ENCODE measurements at places on chromosomes 7 and 10.

DNA sequence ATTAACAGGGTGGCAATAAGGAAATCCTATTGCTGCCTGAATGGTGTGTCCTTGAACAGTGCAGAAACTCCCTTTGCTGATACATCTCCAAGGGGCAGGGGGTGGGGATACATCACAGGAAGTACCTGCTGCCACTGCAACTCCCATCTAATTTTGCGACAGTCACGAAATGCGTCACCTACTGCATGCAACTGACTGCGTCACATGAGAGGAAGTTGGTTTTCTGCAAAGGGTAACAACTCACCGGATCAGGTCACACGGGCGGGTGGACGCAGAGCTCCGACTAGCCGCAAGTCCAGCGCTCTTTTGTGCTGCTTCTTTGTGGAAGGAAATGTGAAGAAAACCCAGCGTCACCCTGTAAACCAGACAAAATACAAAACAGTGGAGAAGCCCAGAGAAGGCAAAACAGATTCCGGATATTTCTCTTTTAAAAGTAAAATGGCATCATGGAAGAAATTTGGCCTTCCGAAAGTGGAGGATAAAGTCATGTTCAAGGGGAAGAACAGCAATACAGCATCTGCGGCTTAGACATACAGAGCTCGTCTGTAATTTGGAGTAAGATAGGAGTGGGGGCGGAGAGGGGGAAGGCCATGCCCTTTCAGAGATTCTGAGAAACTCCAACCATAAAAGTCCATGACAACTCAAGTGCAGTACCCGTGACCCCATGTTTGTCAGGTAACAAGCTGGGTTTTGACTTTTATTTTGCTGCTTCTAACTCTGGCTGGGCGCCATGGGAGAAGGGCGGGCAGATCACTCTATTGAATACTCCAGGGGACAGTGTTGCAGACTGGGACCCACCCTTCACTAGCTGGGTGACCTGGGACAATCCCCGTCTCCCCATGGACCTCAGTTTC, 32.3 kb upstream of the PLEKHS1 start:
- DNase-seq, result no peak

DNA sequence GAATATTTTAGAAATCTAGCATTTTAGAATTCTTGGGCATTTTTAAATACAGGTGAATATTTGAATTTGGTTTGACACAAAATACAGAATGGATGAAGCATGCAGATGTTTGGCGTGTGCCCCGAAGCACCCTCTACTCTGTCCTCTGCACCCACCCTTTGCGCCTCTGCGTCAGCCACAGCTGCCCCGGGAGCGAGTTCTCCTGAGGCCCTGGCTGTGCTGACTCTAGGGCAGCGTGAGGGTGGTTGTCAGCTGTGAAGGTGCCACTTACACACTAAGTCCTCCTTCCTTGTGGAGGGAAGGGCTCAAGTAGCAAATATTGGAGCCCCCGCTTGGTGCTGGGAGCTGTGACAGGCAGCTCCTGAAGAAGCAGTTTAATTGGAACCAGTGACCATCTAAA, 48.4 kb downstream of the DAGLB start:
- no peak for DNase-seq

DNA sequence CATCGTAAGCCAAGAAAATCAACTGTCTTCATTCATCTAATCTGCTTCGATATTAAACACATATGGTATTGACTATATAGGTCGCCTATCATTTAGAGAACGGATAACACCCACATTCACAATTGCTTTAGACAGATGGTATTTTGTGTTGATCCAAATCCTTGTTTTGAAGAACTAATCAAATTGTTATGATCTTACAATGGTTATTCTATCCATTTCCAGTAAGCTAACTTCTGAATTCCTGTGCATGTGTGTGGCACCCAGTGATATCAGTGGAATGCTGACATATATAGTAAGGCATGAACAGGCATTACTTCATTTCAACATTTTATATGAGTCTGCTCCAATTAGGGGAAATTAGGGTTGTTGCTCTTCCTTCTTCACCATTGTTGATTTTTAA, 98.8 kb downstream of the SEMA3E start:
- peak; percentile 47 for DNase-seq

GRCh38 chr10:14380746-14381145, 50.0 kb upstream of the FRMD4A start:
- DNase-seq, result no peak

DNA sequence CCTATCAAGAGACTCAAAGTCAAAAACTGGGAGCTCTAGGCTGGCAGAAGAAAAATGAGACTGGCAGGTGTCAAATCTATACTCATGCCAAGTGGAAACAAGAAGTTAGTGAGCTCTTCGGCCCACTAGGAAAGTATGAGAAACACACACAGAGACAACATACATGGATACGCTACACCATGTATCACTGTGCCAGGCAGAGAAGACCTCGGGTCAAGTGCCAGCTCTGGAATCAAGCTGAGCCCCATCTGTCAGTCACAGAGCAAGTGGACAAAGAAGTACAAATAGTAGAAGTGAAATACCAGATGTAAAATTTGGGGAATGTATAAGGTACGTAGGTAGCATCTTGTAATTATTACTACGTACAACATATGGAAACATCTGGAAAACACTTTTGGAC, 62.4 kb downstream of the FAM13C start:
- DNase-seq, result no peak

DNA sequence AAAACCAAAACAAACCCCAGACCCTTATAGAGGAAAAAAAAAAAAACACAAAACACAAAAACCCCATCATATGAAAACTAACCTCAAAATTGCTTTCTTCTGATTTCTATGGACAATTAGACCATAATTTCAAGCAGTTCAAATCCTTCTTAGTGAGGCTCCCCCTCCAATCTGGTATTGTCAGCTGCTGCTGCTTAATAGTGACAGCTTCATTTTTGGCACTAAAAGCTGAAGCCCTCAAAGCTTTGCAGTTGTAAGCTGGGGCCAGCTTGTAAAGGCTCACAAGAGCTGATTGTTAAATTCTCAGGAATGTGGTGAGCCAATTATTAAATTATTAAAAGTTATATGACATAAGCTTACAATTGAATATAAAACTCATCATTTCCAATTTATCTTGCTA, 21.9 kb downstream of the ATXN7L1 start:
- DNase-seq, result peak; percentile 37

DNA sequence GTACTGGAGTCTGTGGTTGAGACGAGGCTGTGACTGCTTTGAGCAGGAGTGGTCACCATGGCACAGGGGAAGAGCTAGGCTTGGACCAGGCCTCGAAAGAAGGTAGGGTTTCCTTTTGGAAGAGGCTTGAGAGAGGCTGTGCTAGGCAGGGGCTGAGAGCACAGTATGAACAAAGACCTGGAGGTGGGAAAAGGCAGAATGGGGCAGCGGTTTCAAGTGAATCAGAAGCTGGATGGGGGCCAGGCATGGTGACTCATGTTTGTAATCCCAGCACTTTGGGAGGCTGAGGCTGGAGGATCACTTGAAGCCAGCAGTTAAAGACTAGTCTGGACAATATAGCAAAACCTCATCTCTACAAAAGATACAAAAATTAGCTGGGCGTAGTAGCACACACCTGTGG, 65.9 kb downstream of the CLIP2 start:
- peak; percentile 87 for DNase-seq

DNA sequence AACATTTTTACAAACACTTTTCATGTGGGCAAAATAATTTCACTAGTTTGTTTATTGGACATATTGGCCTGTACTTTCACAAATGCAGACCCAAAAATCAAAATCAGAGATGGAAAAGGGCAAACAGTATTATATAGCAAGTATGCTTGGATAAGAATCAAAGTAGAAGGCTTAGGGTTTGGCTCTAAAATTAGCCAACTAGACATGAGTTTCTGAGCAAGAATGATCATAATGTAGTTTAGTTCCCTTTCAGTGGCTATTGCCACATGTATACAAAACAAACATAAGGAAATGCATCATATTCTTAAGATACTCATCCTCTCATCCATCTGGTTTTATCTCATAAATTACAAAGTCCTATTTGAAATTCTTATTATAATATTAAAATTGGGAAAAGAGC, 132.5 kb downstream of the IMMP2L start:
- peak; percentile 53 for DNase-seq

DNA sequence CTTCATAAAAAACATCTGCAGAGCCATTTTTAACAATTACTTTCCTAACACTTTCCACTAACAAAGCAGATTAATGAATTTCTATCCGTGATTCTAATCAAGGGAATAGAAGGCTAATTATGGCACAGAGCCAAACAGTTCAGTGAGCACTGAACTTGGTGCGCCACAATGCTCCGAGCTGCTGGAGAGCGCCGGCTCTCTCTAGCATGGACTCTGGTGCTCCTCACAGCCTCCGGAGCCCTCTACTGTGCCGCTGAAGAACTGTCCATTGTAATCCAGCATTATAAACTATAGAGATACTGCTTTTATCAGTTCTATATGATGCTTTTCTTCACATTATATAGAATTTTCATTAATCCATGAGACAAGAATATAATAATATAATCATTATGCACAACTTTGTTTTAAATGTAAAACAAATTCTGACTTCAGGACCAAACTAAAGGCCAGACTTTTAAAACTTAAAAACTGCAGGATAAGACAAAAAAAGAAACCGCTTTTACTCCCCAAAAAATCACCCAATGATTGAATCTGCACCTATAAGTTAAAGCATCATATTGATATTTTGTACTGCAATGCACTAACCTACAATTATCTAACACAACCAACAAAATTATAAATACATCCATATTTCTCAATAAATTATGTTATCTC, 123.6 kb downstream of the RNF32 start:
- DNase-seq, result peak; percentile 76

- no peak for DNase-seq
Measured at GRCh38 chr10:13970957-13971353, 359.8 kb downstream of the FRMD4A start.

GRCh38 chr7:116530107-116530820, 5.4 kb downstream of the CAV1 start:
- peak; percentile 59 for DNase-seq

- no peak for DNase-seq
Measured at GRCh38 chr7:91293840-91294239, 29.6 kb downstream of the FZD1 start.

DNA sequence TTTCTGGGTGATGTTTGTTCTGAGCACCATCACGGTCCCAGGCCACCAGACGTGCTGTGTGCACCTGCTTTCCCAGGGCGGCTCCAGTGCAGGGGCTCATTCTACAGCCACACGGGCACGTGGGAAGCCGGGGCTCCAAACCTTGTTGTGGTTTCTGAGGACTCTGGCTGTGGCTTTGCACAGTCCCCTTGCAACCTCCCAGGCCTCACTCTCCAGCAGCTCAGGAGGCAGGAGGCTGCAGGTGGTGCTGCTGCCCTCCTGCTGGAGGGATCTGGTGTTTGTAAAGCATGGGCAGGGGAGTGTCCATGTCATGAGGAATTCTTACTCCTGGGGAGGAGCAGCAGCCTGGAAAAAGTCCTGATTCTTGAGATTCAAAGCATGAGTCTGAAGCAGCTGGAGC, 54.3 kb downstream of the INSYN2A start:
- DNase-seq, result no peak

DNA sequence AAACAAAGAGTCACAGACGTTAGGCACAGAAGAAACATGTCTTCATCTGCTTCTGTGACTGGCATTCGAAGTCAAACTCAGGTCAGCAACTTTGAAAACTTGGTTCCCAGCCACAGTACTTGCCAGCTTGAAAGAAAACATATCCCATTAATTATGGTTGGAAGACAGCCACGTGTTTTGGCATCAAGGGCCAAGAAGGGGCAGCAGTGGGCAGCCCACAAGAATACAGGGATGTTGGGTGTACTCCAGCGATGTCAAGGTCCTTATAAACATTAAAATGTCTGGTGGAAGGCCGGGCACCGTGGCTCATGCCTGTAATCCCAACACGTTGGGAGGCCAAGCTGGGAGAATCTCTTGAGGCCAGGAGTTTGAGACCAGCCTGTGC, 29.5 kb downstream of the JCAD start:
- no peak for DNase-seq

DNA sequence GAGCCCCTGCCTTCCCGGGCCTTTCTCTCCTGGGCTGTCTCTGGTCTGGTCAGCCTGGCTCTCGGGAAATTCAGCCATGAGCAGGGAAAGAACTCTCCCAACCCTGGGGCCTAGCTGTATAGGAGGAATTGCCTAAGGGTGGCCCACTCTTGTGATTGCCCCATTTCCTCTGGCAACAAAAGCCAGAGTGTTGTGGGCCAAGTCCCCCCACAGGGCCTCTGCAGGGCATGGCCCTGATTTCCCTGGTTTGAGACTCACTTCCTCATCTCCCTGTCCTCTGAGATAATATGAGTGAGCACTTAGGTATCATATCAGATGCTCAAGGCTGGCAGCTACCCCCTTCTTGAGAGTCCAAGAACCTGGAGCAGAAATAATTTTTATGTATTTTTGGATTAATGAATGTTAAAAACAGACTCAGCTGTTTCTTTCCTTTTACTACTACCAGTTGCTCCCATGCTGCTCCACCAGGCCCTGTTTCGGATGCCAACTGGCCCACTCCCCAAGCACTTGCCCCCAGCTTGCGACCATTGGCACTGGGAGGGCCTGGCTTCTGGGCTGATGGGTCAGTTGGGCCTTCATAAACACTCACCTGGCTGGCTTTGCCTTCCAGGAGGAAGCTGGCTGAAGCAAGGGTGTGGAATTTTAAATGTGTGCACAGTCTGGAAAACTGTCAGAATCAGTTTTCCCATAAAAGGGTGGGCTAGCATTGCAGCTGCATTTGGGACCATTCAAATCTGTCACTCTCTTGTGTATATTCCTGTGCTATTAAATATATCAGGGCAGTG, 11.4 kb downstream of the IRF5 start:
- DNase-seq, result no peak

DNA sequence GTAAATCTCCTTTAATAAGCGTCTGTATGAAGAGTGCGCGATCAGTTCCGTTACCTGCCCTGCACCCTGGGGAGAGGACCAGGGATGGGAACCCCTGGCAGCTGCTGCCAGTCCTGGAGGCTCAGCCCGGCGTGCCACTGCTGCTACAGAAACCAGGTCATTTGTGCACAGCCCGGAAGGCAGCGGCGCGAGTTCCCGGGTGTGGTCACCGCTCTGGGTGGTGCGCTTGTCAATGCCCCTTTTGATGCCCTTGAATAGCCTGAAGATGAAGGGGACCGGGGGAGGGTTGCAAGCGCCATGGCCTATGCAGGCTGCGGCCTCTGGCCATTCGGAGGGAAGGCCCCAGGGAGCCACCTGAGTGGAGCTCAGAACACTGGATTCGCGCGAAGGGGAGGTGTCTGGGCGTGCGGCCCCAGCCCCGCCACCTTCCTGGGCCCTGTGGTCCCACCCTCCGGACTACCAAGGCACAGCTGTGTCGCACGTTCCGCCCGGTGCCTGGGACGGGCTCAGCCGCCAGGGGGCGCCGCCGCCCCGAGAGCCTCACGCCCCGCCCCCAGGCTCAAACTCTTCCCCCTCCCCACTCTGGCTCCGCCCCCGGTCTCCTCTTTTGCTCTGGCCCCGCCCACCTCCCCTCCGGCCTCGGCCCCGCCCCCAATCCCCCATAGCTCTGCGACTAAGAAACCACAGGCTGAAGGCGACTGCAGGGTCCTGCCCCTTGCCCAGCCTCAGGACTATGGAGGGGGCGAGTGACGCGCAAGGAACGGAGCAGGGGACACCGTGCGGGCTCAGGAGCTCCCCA, 16.5 kb downstream of the AP5Z1 start:
- peak; percentile 38 for DNase-seq

GRCh38 chr10:75861582-75861981, 430.2 kb downstream of the LRMDA start:
- DNase-seq, result no peak
